ENCODE measurements at places on chromosomes 4 and X.

DNA sequence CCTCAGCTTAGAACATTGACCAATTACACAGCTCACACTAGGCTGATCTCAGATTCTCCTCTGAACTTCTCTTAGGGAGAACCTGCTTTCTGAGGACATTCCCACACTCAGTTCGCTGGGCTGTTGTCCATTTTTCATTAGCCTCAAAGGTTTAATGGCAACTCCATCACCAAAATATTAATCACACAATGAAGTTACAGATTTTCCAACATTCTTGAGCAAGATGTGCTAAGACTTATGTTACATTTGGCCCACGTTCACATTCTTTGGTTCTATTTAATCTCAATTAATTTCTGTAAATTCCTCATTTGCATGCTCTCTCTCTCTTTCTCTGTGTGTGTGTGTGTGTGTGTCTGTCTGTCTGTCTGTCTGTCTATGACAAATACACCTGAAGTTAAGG, 82.3 kb upstream of the EDNRA start:
- DNase-seq = no peak

- DNase-seq = no peak
These were observed 87.3 kb upstream of the UNC5C start for GRCh38 chr4:95636061-95636460.

DNA sequence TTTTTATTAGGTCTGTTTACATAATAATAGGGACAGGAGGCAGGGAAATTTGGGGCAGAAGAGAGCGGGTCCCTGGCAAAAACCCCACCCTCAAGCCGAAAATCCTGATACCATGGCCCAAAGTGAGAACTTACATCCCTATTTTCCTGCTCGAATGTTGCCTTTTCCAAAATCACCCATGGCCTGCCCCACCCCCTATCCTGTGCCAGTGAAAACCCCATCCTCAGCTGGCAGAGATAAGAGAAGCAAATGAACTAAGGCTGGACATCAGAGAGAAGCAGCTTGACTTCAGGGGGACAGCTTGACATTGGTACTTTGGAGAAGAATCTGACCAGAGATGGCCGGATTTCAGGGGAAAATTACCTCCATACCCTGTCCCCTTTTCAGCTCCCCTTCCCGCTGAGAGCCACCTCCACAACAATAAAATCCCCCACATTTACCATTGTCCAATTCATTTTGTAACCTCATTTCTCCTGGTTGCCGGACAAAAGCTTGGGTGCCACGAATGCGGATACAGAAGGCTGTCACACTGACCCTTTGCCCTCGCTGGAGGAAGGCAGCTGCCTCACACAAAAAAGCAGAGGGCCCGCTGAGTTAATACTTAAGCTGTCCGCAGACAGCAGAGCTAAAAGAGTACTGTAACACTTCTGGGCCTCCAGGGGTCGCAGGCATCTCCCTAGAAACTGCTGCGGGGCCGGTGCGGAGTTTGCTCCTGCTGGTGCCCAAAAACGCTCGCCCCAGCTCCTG, 196.2 kb downstream of the SNCA start:
- no peak for DNase-seq

DNA sequence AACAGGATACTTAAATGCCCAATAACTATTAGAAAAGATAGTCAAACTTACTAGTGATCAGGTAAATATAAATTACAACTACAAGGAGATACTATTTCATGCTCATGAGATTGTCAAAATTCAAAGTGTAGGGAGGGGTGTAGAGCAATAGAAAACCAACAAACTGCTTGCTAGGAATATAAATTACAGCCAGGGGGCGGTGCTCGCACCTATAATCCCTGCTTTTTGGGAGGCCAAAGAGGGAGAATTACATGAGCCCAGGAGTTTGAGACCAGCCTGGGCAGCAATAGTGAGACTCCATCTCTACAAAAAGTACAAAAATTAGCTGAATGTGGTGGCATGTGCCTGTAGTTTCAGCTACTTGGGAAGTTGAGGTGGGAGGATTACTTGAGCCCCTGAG, 556.5 kb upstream of the NR3C2 start:
- no peak for DNase-seq

- no peak for DNase-seq
These were observed 9.8 kb downstream of the ZIC3 start for GRCh38 chrX:137575596-137576255.

DNA sequence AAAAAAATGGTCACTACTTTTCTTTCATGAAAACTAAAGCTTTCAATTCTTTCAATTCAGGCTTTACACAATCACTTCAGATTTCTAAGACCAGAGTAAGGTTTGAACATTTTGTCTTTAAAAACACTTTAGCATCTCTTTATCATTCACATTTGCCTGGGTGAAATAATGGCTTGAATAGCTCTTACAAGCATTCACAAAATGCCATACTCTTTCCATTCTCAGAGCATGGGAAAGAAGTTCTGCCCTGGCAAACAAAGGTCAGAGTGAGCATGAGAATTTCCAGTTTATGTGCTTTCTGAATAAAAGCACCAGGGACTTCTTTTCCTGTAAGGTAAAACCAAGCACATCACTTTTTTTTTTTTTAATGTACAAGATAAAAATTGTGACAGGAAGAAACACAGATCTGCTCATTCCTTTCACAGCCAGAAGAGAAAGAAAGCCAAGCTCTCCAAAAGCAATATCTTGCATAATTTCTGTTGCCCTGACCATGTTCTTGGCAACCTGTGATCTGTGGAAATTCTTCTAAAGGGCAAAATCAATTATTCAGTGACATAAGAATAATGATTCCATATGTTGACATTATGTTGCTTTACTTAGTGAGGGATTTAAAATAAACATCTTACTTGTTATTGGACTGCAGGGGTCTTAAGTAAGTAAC, 64.8 kb downstream of the CD40LG start:
- no peak for DNase-seq

DNA sequence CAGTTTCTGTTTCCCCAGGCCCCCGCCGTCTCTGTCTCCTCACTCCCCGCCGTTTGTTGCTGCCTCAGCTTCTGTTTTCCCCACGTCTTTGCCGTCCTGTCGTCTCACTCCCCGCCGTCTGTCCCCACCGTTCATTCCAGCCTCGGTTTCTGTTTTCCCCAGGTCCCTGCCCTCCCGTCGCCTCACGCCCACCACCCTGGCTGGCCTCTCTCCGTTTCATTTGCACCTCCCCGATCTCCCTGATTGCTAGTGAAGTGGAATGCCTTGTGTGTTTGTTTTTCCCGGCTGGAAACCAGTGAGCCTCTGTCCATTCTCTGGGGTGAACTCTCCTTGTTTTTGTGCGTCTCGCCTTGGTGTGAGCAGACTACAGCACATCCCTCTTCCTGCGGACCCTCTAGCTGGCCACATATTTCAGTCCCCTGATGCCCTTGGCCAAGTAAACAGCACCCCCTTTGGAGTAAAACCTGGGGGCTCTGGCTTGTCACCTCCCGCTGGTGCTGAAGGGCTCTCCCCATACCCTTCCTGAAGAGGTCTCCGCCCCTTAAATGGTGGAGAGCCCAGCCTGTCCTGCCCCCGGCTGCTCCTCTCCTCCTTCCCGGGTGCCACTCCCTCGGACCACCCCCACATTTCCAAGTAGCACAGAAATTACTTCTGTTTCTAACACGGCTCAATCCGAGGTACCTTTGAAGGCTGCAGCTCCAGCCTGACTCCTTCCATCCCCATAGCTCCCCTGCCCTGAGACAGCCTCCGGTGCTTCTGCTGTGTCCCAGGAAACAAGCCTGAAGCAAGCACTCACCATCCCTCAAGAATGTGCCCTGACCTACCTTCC, 13.2 kb downstream of the TMEM175 start:
- no peak for DNase-seq

GRCh38 chr4:88077911-88078524, 70.6 kb downstream of the PKD2 start:
- DNase-seq = no peak

DNA sequence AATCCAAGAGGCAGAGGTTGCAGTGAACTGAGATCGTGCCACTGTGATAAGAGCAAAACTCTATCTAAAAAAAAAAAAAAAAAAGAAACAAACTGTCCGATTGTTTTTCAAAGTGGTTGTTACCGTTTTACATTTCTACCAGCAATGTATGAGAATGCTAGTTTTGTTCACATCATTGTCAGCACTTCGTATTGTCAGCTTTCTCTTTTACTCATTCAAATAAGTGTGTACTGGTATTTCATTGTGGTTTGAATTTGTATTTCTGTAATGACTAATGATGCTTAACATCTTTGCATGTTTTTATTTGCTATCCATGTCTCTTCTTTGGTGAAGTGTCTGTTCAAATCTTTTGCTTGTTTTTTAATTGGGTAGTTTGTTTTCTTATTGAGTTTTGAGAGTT, 65.8 kb downstream of the GPR101 start:
- DNase-seq = no peak

DNA sequence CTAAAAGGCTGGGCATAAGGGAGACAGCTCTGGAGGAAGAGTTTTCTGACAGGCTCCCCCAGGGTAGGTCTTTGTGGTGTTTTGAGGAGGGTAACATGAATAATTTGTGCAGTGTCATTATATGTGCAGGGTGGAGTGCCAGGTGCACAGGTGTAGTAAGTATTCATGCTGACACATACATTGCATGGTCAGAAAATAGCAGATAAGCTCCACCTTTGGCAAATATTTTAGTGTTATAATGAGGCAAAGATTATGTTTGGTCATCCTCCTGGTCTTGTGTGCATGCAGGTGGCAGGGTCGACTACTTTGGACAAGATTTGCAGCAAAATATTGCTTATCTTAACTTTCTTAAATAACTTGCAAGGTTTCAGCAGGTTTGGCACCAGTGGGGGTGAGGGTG, 910.4 kb upstream of the PCDH10 start:
- DNase-seq = no peak

DNA sequence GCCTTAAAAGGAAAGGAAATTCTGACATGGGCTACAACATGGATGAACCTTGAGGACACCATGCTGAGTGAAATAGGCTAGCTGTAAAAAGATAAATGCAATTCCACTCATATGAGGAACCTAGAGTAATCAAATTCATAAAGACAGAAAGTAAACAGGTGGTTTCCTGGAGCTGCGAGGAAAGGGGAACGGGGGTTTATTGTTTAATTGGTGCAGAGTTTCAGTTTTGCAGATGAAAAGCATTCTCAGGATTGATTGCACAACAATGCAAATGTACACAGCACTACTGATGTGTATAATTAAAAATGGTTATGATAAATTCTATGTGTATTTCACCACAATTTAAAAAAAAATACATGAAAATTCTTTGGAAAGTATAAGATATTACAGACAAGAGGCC, 24.0 kb downstream of the PLRG1 start:
- DNase-seq = no peak

GRCh38 chr4:111847296-111848008, 297.8 kb upstream of the FAM241A start:
- DNase-seq = no peak
